HFFc6 (cell line): ENCODE measurements at places on chromosomes 1 and 21. TPM values are rescaled to one million over a fixed set of nuclear protein-coding genes. Genes with fewer than 3 reads are reported as not detected.

The RPTN gene
- not detected in 3 replicates for total RNA-seq

DNA sequence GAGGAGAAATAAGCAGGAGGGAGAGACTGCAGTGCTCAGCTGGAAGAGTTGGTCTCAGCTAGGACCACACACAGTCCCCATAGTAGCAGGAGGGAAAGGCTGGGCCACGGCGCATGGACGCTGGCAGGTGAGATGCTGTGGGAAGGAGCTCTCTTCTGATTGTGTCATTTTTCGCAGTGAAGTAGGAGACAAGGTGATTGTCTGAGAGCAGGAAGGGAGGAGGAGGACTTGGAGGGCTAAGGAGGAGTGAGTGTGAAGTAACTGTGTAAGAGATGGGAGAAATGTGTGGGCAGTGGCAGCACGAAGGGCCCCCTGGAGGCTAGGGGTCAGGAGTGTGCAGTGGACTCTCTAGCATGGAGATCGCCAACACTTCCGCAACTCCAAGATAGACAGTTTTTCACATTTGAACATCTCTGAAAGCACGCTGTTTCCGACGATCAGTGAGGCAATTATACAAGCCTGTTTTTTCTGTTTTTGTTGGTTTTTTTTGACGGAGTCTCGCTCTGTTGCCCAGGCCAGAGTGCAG lies 26.4 kb upstream of the KCNC4 start:
- H3K27me3 ChIP-seq, result peaks cover 19% of the 10 kb centered on the region
- no peak overlapping the region for H3K4me3 ChIP-seq
- H3K36me3 ChIP-seq, result no peaks in the 10 kb centered on the region

The TMEM51 gene
- 4.0 to 7.0 TPM (median 6.7 TPM) in 3 replicates for total RNA-seq

GRCh38 chr21:25636727-25637126 lies 2.3 kb upstream of the JAM2 start:
- no peaks in the 10 kb centered on the region for H3K36me3 ChIP-seq
- DNase-seq, result no peak
- H3K4me3 ChIP-seq, result no peak overlapping the region
- peaks cover 29% of the 10 kb centered on the region for H3K4me1 ChIP-seq

DNA sequence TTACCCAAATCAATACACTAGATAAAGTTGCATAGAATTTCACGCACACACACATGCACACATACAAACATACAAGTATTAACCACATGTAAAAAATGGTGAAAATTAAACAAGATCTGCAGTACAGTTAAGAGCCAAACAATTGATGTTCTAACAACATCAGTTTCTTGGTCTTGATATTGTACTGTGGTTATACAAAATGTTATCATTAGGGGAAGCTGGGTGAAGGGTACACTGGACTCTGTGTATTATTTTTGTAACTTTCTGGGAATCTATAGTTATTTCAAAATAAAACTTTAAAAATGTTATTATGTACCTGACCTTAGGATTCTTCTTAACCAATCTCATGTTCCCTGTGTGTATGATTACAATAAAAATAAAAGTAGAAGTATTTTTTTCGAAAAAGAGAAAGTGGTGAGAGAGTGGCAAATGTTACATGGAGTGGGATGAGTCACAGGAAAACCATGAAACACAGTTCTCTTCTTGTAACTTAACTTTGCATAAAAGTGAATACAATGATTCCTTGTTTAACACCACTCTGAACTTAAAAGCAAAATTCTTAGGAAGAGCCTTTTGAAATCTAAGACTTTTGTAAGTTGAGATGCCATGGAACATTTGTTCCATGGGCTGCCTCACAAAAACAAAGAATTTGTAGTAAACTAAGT lies 101.6 kb upstream of the RUNX1 start:
- H3K4me1 ChIP-seq, result peaks cover 53% of the 10 kb centered on the region
- H3K27me3 ChIP-seq, result no peaks in the 10 kb centered on the region; the same call in 1 of the 2 replicates
- peak overlapping the region; percentile 70 for H3K27ac ChIP-seq
- peak; percentile 18 for DNase-seq

- H3K4me3 ChIP-seq, result no peak overlapping the region
- DNase-seq, result no peak
- H3K36me3 ChIP-seq, result peaks cover 13% of the 10 kb centered on the region; the same call in 1 of the 2 replicates
Measured at GRCh38 chr1:96820671-96821070, 99.1 kb downstream of the PTBP2 start.

DNA sequence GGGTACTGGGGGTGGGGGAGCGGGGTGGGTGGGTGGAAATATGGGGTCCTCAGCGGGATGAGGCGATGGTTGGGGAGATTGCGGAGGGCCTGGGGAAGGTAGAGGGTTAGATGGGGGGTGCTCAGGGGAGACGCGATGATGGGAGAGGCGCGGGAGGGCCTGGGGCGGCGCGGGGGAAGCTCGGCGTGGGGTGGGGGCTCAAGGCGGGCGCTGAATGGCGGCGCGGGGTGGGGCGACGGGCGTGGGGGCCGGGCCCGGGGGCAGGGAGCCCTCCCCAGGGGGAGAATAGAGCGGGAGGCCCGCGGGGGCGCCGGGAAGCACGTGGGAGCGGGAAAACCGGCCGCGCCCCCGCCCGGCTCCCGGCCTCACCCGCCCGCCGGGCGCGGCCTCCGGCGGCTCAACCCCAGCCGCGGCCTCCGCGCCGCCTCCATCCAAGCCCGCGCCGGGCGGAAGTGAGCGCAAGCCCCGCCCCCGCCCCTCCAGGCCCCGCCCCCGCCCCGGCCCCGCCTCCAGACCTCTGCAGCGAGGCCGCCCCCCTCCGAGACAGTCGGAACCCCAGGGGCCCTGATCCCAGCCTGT lies at the start of gene FAAP20:
TSS of gene FAAP20 (minus strand) at position 454 of the 579 bp plus-strand sequence. CDS start at position 431, 23 bp downstream.
- H3K36me3 ChIP-seq, result no peaks in the 10 kb centered on the region
- peak within 1 kb of the TSS; percentile 87 for H3K27ac ChIP-seq
- peak within 1 kb of the TSS; percentile 84 for H3K4me3 ChIP-seq
- DNase-seq, result peak; percentile 35

The C8A gene
- total RNA-seq, result not detected in 3 replicates

- H3K27me3 ChIP-seq, result peaks cover 5% of the 10 kb centered on the region
- H3K27ac ChIP-seq, result peak overlapping the region; percentile 99
- peak overlapping the region; percentile 81; the same call in 1 of the 2 replicates for H3K4me3 ChIP-seq
- no peak for DNase-seq
- H3K4me1 ChIP-seq, result peaks cover 67% of the 10 kb centered on the region
Measured at GRCh38 chr1:161199506-161200139, 769 bp upstream of the ADAMTS4 start.

- H3K4me3 ChIP-seq, result no peak overlapping the region
- no peak overlapping the region for H3K27ac ChIP-seq
- DNase-seq, result no peak
- H3K27me3 ChIP-seq, result peaks cover 33% of the 10 kb centered on the region
- no peaks in the 10 kb centered on the region for H3K36me3 ChIP-seq
- H3K4me1 ChIP-seq, result peaks cover 6% of the 10 kb centered on the region; the same call in 1 of the 2 replicates
Measured at GRCh38 chr1:205387845-205388244, 31.1 kb upstream of the KLHDC8A start.
